Peyer's patch (tissue), 4 donors: ENCODE measurements at places on chromosomes 12 and 14. TPM values are rescaled to one million over a fixed set of nuclear protein-coding genes. Genes with fewer than 3 reads are reported as not detected.

The STON2 gene
- total RNA-seq, result 6.3 TPM

The FKBP4 gene
- 42.4 TPM for total RNA-seq

DNA sequence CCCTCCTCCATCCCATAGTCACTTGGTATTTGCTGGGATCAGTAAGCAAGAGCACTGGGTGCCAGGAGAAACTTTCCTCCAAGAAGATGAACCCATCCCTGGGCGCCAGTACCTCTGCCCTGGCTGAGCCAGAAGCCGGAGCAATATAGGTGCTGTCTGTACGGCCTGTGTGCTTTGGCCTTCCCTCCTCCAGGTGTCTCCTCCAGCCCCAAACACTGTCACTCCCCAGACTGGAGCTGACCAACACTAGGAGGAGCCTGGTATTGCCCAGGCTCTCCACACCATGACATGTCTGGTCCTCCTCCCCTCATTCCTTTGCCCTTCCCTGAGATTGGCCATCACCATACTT, 4.9 kb downstream of the GSTZ1 start:
- DNase-seq, result no peak

DNA sequence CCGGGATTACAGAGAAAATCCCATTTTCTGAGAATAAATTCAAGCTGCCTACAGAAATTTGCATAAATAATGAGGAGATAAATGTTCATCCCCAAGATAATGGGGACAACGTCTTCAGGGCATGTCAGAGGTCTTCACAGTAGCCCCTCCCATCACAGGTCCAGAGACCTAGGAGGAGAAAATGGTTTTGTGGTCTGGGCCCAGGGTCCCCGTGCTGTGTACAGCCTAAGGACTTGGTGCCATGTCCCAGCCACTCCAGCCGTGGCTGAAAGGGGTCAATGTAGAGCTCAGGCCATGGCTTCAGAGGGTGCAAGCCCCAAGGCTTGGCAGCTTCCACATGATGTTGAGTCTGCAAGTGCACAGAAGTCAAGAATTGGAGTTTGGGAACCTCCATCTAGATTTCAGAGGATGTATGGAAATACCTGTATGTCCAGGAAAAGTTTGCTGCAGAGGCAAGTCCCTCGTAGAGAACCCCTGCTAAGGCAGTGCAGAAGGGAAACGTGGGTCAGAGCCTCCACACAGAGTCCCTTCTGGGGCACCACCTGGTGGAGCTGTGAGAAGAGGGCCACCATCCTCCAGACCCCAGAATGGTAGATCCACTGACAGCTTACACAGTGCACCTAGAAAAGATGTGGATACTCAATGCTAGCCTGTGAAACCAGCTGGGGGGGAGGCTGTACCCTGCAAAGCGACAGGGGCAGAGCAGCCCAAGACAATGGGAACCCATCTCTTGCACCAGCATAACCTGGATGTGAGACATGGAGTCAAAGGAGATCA, 176.3 kb downstream of the RASSF9 start:
- no peak for DNase-seq

DNA sequence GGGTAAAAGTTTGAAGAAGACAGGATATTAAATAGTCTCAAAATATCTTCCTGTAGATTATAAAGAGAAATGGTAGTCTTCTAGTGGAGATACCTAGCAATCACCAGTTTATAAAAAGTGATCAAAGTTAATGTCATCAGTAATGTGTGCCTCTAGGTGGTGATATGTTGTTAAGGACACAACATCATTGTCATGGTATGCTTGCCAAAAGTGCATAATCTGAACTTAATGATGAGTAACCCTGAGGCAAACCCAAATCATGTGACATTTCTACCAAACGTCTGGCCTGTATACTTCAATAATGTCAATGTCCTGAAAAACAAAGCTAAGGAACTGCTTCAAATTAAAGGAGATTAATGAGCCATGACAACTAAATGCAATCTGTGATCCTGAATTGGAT, 214.7 kb downstream of the PHLDA1 start:
- DNase-seq, result no peak

DNA sequence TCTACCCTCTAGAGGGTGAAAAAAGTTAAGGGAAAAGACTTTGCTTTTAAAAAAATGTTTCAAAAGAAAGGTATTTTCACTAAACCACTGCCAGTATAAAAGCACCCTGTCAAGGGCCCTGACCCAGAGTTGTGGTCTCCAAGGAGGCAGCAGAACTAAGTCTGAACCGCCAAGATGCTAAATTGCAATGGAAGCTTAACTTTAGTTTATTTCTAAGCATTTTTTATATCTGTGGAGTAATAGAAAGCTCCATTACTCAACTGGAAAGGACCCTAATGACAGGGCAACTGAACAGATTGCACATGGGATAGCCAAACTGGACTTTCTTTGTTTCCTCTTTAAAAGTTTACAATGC, 379.8 kb downstream of the NAV3 start:
- DNase-seq, result no peak

DNA sequence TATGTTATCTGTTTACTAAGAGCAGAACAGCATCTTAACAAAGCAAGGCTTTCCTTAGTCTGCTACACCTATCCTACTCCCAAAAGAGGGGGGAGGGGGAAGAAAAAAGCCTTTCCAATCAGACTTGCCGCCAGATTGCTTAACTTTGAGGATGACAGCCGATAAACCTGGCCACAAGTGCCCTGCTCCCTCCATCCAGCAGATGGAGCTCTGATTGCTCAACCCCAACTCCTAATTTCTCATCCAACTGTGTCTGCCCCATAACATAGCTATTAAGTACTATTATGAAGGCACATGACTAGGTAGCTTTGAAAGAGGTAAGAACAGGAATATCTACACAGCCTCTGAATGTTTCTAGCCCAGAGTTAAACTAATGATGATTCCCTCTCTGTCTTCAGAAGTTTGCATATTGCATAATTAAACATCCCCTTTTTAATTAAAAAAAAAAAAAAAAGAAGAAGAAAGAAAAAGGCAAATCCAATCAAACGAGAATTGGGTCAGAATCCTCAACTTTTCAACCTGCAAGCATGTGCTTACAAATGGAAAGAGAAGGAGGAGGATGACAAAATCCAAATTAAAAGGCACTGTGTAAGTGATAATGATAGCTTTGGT, 247.4 kb downstream of the GALC start:
- DNase-seq, result no peak

GRCh38 chr12:45909041-45909713, 81.2 kb downstream of the SCAF11 start:
- no peak for DNase-seq

The EPYC gene
- total RNA-seq, result not detected

GRCh38 chr12:52015532-52016041, 8.8 kb downstream of the TAMALIN start:
- DNase-seq, result no peak

The COCH gene
- total RNA-seq, result 0.54 TPM

The EIF2B1 gene
- total RNA-seq, result 113 TPM

DNA sequence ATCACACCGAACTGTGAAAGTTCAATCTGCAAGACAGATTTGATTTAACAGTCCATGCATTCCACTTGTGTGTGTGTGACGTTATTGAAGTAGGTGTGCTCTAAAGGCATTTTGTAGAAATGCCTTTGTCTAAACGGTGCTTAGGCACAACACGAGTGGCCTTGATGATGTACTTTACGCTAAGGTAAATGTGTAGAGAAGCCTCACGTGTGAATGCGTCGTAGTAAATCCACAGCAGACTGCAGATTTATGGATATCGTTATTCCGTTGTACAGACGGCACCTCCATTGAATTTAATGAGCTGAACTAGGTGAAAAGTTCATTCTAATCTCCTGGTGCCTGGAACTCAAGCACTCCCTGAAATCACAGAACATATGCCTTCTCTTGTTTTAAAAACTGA, 202.8 kb upstream of the STXBP6 start:
- DNase-seq, result no peak
